ENCODE measurements at places on chromosomes 12 and 14.

DNA sequence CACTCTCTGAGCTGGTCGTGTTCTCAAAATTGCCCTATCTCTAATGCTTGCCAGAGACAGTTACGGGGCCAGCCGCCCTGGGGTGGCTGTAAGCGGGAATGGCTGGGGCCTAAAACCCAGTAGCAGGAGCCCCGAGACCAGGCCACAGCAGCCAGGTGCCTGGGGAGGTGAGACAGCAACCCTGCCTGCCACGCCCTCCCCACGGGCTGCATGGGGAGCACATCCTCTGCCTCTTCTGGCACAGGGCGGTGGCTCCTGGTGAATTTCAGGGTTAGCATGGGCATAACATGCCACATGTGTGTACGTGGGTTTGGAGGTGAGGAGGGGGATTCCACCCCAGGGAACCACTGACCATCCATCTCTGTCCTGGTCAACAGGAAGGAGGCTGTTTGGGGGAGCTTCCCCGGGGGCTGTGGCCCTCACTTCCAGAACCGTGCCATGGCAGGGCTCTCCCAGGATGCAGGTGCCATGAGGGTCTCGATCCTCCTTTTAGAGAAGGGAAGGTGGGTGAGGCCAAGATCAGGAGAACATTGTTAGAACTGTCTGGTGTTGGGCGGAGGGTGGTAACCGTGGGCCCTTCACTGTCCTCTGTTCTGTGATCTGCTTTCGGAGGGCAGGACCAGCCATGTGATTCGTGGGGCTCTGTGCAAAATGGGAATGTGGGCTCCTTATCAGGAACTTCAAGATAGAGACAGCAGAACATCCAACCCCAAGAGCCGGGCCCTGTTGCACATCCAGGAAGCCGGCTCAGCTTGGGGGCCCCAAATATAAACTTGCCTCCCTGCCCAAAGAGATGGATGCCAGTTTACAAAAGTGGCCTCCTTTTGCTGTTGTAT lies 312.2 kb upstream of the DIO3 start:
- DNase-seq = no peak

- no peak for DNase-seq
Measured at GRCh38 chr14:65331652-65332051, 80.9 kb upstream of the FUT8 start.

- no peak for DNase-seq
Measured at GRCh38 chr12:52645982-52646381, 6.0 kb downstream of the KRT2 start.

GRCh38 chr12:23055004-23055403 lies 430.0 kb downstream of the ETNK1 start:
- peak; percentile 7 for DNase-seq

DNA sequence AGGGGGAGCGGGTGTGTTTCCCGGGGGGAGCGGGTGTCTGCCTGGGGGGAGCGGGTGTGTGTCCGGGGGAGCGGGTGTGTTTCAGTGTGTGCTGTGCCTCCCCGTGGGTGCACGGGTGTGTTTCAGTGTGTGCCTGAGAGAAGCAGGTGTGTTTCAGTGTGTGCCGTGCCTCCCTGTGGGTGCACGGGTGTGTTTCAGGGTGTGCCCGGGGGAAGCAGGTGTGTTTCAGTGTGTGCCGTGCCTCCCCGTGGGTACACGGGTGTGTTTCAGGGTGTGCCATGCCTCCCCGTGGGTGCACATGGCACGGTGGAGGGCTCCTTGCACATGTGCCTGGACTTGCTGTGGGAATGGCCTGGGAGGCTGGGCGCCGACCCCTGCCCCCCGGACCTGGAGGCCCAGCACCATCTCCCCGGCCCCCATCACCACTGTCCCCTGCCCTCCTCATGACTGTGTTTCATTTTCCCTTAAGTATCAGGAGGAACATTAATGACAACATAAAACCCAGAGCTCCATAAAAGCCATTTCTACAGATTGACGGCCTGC lies 38.7 kb downstream of the FBRSL1 start:
- no peak for DNase-seq

DNA sequence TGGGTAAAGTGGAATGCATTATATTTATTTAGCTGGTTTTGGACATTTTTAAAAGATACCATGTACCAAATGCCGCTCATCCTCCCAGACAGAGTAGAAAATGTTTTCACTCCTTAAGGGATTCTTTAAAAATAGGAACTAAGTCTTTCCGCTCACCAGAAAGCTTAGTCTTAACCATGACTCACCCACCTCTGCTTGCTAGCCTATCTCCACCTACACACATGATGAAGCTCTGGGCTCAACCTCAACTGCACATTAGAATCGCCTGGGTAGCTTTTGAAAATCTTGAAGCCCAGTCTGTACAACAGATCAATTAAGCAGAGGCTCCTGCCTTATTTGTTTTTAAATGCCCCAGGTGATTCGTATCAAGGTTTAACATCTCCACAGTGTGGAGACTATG lies 260.5 kb downstream of the NEDD1 start:
- DNase-seq = peak; percentile 15

GRCh38 chr14:77018785-77019184 lies 9.7 kb downstream of the IRF2BPL start:
- no peak for DNase-seq

DNA sequence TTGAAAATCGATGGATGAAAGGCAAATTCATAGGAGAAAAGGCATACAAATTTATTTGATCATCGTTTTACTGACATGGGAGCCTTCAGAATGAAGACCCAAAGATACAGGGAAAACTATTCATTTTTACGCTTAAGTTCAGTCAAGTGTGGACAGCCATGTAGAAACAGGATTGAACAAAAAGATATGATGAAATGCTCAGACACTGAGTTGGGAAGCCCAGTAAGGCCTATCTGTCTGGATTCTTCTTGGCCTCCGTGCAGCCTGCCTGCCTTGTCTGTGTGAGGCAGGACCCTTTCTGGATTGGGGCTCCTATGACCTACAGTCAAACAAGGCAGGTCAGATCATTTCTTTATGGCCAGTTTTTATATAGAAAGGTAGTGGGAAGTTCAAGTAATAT lies 203.8 kb upstream of the MYL2 start:
- DNase-seq = no peak

GRCh38 chr12:27951898-27952297 lies 20.6 kb downstream of the PTHLH start:
- DNase-seq = no peak

- DNase-seq = no peak
Measured at GRCh38 chr12:62001424-62001823, 258.8 kb upstream of the USP15 start.

GRCh38 chr12:97545804-97546203 lies 83.2 kb downstream of the RMST start:
- DNase-seq = no peak

GRCh38 chr12:92124689-92125029 lies 21.0 kb downstream of the BTG1 start:
- DNase-seq = no peak

DNA sequence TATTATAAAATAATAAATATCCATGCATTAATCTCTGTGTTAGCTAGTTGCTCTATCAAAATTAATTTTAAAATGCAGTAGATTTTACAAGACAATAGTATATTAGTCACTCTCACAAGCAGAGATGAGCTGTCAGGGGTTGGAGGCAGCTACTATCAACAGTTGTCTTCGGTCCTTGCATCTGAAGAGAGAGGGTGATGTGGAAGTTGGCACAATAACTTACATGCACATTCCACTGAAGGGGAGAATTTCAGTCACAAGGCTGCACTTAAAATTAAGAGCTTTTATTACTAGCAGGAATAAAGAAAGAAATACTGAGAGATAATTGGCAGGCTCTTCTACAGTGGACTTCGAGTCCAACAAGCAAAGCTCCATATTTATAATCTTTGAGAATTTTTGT lies 166.9 kb upstream of the DCN start:
- DNase-seq = peak; percentile 39

DNA sequence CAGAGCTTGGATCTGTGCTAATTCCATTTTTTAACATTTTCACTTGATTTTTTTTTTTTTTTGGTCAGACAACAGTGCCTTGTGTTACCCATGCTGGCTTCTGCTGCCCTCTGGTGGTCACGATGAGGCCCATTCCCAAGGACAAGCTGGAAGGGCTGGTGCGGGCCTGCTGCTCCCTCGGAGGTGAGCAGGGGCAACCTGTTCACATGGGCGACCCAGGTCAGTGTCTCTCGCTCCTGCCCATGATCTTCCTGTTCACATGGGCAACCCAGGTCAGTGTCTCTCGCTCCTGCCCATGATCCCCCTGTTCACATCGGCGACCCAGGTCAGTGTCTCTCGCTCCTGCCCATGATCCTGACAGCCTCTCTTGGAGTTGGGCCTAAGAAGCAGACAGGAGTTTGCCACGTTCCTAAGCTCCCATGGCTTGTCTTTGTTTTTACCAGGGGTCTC lies 59.4 kb downstream of the DGLUCY start:
- peak; percentile 57 for DNase-seq

DNA sequence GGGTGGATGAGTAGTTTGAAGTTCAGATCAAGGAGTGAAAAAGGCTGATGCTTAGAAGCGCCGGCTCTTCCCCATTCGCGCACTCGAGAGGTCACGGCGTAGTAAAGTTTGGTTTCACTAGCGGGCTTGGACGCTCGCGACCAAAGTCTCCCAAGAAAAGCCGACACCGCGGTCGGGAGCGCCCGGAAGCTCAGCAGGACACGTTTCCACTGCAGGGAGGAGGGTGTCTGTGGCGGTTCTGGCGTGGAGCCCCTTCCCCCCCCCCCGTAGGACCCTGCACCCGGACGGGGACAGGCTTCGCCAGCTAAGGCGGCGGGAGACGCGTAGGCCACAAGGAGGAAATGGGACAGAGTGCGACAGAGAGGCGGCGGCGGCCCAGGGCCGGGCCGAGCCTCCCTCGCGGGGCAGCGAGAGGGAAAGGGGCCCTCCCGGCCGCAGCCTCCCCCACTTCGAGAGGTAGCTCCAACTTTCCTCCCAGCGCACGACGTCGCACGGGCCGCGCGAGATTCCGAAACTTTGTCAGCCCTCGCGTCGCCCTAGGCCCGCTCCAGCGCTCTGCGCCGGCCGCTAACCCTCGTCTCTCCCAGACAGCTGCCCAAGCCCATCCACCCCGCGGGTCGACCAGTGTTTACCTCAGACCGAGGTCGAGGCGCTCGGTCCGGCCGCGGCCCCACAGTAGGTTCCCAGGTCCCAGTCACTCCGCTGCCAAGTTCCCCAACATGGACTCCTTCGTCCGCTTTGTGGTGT lies 480 bp downstream of the SCAF11 start:
- peak; percentile 75 for DNase-seq

GRCh38 chr14:100240668-100241032 lies 1.7 kb downstream of the YY1 start:
- DNase-seq = no peak

DNA sequence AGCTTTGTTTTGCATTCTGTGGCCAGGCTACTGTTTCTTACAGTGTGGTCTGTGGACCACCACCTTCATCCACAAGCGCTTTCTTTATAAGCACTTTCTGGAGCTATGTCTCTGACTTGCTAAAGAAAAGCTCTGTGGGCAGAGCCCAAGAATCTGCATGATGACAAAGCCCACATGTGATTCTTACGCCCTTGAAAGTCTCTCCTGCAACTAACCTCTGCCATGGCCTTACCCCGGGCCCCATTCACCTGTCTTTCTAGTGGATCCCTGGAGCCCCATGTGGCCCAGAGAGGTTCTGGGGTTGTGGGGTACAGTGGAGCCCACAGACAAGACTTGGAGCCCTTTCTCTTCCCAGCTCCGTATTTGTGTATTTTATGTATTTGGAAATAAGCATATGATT lies 16.6 kb downstream of the PLEKHH1 start:
- no peak for DNase-seq

DNA sequence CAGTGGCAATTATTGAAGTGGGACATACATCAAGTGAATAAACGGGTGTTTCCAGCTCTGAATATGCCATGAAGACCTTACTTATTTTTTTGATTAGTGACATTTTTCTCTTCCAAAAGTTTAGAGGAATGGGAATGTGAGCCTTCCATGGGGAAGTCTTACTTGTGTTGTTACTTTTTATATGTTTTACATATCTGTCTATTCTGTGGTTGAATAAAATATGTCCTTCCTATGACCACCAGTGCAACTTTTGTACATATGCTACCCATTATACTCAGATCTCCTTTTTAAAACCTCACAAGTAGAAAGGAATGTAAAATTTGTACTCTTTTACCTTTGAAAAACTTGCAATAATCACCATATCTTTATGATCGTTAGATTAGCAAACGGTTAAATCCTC lies 132.7 kb downstream of the MSRB3 start:
- DNase-seq = no peak

DNA sequence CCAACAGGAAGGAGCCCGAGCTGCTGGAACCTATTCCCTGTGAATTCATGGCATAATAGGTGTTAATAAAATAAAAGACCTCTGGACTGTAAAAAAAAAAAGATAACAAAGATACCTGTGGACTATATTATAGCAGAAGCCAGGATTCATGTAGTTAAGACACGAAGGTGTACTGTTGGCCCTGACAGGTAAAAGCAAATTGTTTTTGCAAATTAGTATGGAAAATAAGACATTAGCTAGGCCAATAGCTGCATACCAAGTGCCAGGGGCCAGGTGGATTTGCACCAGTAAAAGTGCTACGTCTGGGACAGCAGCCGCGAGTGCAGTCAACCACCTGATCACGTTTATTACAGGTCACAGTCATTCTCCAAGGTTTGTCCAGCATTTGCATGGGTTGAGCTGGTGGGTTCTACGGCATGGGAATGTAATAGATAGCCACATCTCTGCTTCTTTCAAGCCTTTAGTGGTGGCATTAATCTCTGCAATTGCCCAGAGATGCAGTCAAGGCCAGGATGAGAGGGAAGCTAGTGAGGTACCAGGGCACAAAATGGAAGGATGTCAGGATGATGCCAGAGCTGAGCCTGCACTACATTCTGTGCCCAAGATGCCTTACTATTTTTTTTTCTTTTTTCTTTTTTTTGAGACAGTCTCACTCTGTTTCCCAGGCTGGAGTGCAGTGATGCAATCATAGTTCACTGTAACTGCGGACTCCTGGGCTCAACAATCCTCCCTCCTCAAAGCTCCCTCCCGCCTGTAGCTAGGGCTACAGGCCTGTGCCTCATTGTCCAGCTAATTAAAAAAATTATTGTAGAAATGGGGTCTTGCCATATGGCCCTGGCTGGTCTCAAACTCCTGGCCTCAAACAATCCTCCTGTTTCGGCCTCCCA lies 26.3 kb downstream of the TNFAIP2 start:
- DNase-seq = no peak

DNA sequence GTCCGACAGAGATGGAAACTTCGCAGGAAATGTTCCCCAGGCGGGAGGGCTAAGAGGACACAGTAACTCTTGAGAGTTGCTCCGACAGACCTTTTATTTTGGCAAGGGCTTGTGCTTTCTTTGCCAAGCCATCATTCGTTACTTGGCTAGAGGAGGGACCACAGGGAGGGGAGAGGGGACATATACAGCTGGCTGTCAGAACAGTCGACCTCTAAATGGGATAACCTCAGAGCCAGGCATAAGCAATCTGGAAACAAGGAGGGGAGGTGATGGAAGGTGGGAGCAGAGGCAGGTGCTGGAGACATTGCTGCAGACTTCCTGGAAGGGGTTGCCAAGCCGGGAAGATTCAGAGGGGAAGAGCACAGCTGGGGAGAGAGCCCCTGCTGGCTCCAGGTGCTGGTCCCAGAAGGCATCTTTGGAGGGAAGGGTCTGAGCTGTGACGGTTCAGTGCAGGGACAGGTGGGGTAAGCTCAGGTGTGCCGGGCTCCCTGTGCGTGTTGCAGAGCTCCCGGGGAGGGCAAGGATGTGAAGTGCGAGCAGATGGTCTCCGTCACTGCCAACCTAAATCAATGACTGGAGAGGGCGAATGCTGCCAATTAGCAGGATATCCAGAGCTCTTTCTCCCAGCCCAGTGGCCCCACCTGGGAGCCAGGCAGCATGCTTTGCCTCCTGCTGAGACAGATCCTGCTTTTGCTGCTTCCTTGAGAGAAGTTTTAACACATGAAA lies 50.1 kb downstream of the CHST11 start:
- no peak for DNase-seq

GRCh38 chr14:32808644-32809043 lies 130.0 kb upstream of the NPAS3 start:
- peak; percentile 63 for DNase-seq
